ENCODE measurements at places on chromosomes 3 and 15.

GRCh38 chr15:62326460-62327011 is 161.5 kb upstream of the C2CD4B start:
- DNase-seq = no peak

DNA sequence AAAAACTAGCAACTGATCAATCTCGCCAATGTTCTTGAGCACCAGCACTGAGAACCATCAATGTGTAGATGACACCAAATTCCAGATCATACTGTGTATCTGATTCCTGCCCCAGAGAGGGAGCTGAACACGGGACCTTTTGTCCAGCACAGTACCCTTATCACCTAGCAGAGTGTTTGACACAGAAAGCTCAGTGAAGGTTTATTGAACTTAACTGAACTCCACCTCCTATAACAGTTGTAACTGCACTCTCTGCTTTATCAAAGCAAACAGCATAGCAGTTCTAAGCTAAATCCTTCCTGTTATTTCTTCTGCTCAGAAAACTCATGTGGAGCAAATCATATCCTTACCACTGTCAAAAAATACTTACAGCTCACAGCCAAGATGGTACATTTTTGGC is 183.4 kb upstream of the SLCO3A1 start:
- DNase-seq = no peak

GRCh38 chr15:100905850-100906249 is 13.3 kb upstream of the LRRK1 start:
- DNase-seq = no peak

- no peak for DNase-seq
These were observed 6.8 kb downstream of the CHRM5 start for GRCh38 chr15:33975022-33975565.

DNA sequence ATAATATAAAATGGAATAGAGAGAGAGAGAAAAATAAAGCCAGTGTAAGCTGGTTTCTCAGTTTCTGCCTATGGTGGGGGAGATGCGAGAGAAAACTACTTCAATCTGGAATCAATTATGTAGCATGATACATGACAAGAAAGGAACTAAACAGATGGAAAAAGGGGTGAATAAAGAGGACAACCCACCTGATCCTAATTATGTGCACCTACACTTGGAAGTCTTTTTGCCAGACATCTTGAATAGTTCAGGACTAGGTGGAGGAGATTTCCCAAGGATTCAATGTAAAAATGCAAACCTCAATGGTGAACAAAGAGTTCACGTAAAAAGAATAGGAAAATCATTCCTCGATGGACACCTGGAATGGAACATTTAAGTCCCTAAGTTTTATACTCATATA is 524.4 kb upstream of the RGMA start:
- no peak for DNase-seq

- no peak for DNase-seq
These were observed 39.4 kb upstream of the TBL1XR1 start for GRCh38 chr3:177236704-177237103.

DNA sequence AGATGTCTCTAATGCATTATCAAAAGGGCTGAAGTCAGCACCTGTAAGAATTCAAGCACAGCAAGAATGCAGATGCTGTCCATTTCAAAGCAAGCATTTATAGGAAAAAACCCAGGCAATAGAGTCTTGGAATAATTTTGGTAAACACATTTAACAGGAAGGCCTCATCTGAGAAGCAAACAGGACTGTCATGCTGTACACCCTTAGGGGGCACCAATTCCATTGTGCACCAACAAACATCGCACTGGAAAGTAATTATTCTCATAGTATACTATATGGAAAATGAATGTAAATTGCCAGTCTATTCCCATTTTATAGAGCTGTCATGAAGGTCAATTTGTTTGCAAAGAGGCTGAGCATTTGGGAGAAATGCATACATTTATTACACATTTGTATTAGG is 247.3 kb upstream of the SUCLG2 start:
- no peak for DNase-seq

DNA sequence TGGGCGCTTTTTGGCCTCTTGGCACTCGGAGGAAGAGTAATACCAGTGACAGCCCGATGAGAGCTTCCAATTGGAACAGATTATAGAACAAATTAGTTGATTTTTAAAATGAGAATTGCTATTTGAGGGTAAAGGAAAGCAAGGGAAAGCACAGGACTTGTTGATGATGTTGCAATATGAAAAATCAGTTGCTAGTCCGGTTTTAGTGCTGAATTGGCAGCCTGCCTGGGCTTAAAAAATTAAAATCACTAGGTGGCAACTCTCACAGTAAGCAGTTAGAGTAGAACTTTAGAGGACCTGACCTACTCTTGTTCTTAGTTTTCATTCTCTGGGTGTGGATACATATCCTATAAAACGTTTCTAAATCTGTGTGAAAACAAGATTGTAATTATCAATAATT is 2.1 kb upstream of the SCAANT1 start:
- DNase-seq = no peak

- DNase-seq = no peak
These were observed 77.3 kb upstream of the ATP2B2 start for GRCh38 chr3:10582733-10583132.

- no peak for DNase-seq
These were observed 111.0 kb upstream of the STRIT1 start for GRCh38 chr3:155404486-155404885.

GRCh38 chr3:38611866-38612265 is 37.6 kb downstream of the SCN5A start:
- no peak for DNase-seq

DNA sequence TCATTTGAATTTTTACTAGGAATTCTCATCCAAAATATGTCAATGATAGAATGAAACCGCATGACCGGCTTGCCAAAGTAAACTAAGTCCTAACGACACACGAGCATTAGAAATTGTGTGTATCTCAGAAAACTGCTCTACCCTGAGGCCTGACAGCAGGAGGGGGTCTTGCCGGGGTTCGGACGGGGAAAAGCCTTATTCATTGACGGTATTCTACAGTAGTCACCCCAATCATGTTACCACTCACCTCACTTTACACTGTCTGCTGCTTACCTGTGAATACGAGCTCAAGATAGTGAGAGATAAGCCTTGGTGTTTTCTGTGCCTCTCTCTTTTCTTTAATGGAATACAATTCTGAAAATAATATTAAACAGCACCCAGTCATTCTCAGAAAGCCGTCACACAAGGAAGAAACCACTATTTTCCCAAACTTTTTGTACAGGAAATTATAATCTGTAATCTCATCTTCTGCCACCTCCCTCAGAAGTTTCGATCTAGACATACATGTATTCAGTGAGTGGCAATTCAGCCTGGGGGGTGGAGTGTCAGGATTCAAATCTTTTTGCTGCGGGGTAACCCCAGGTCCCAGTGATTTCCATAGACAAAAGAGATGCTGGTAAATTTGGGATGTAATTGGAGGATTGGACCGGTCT is 492 bp upstream of the FAM43A start:
- no peak for DNase-seq

GRCh38 chr3:74633021-74633420 is 18.6 kb upstream of the CNTN3 start:
- no peak for DNase-seq

DNA sequence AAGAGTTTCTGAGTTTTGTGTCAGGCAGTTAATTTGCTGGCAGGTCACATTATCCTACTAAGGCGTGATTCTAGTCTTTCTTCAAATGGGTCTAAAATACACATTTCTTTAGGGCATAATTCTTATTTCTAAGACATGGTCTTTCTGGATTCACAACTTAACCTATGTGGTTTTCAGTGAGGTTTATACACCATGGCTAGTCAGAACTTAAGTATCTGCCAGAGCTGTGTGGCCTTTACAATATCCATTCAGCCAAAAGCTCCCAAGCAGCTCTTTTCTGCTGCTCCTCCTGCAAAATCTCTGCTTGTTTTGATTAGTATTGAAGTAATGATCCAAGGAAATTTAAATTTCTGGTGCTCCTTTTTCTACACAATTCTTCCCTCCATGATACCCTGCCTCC is 33.5 kb downstream of the SLC9C1 start:
- no peak for DNase-seq

- DNase-seq = no peak
These were observed 78.2 kb downstream of the KCNH8 start for GRCh38 chr3:19226479-19226878.

DNA sequence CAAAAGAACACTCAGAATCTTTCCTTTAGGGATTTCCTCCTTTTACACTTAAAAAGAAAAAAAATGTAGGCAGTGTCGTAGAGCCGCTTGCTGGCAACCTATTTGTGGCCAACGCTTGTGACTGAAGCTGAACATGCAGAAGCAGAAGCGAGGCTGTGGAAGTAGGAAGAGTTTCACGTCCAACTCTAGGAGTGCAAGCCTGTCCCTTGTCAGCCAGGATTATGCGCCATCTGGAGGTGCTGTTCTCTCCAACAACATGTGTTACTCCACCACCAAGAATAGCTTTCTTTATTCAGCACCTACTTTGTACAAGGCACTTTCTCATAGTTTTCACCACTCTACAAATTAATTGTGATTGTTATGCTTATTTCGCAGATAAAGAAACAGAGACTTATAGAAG is 223.2 kb upstream of the LMCD1 start:
- no peak for DNase-seq

DNA sequence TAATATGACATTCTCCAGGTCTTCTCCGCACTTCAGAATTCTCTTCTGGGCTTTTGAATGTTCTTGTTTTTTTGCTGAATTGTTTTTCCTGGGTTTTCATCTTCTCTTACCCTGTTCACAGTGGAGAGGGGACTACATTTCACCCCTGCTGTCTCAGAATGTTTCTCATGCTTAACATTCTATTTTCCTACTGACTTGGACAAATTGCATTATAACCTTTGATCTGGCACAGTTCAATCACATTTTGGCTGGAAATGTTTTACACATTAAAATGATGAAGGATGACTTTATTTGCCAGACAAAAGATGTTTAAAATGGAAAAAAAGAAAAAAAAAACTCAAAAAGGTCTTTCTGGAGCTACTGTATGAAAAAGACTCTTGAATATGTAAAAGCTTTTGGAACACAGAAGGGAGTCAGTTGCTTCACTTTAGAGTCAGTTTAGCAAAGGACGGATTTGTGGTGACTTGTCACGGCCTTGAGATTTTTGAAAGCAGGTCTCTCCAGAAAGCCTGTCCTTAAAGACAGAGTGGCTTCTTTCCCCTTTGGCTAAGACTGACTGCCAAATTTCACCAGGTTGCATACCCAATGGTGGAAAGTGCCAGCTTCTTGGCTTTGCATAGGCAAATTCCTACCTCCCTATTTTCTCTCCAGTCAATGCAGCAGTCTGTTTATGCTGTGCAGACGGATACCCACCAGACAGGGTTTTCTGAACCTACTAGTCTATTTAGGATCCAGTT is 401.0 kb upstream of the TBL1XR1 start:
- no peak for DNase-seq

GRCh38 chr3:25088284-25088683 is 339.8 kb upstream of the RARB start:
- no peak for DNase-seq

GRCh38 chr15:65466901-65467300 is 44.2 kb upstream of the IGDCC4 start:
- no peak for DNase-seq

DNA sequence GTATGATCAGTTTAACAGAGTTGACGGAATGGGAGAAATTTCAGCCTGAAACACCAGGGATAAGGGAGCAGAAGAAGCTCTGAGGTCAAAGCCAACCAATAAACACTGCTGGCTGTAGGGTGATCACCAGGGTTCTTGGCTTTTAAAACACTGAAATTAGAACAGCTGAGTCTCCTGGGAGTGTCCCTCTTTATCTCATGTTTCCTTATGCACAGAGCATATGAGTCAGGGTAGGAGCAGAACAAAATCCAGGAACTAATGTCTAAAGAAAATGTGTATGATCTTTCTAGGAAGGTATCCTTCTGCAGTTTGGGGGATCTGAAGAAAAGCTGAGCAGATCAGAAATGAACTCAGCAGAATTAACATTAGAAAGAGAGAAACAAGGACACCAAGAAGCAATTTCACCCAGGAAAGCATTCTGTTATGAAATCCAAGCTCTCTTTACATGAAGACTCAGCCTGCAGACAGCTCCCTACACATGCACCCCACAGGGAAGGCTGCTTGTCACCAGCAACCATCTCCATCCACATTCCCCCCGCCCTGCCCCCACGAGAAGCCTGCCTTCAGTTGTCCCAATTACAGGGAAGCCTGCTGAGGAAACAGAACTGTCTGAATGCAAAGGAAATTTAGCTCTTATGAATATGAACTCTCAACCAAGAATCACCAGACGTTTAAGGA is 469.7 kb downstream of the PDCD6IP start:
- DNase-seq = no peak

- no peak for DNase-seq
These were observed 69.2 kb downstream of the ISG20 start for GRCh38 chr15:88707771-88708654.

DNA sequence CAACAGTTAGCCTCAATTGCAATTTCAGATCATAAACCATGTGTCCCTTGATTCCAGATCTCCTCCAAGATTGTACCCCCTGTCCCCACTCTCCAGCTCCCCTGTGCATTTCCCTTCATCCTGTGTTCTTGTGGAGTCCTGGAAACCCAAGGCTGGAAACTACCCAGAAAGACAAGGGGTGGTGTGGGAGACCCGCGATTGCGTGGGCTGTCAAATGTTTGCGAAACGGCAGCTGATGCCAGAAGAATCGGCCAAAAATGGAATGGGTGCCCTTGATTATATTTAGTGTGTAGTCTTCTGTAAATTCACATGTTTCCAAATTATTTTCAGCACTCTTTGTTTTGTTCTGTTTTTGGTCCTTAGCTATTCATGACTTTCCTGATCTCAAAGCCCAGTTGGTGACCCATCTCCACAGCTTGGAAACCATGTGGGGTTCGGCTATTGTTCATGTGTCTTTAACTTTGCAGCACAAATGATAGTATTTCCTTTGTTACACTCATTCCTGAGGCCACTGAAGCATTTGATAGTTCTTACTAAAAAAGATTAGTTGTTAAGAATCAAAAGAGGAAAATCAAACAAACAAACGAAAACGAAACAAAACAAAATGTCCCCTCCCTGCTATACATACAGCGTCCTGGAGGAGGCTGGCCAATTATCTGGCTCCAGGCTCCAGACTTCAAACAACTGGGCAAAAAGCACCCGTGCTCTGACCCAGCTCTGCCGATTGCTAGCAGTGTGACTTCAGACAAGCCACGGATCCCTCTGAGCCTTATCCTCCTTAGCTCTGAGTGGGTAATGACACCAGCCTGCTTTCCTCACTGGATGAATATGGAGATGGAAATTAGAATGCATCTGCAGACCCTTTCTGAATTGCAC is 120.9 kb downstream of the CACNA2D3 start:
- DNase-seq = no peak

DNA sequence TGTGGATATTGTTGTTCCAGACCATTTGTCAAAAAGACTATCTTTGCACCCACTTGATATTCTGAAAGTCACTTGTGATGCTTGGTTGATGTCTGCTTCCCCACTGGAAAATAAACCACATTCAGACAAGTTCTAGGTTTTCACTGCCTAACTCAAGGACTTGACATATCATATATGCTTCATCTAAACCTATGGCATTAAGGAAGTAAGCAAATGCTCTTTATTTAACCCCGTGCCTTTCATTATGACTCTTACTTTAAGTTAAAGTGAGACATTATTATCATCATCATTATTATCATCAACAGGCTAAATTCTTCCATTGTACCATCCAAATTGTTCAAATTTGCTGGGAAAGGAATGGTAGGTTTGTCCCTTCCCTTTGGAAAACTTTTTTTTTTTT is 30.8 kb upstream of the C3orf80 start:
- no peak for DNase-seq

GRCh38 chr3:11705049-11705448 is 61.3 kb upstream of the VGLL4 start:
- DNase-seq = no peak

All from Karpas-422 (cell line).